ENCODE measurements at places on chromosomes 2 and 18. TPM values are rescaled to one million over a fixed set of nuclear protein-coding genes. Genes with fewer than 3 reads are reported as not detected.

The FIGN gene
- 5.8 TPM for total RNA-seq

The CNNM4 gene
- total RNA-seq = 15.7 TPM

The UGT1A8 gene
- total RNA-seq = not detected

The CFAP221 gene
- 33.9 TPM for total RNA-seq

The PAX3 gene
- total RNA-seq = not detected

The IGFBP5 gene
- total RNA-seq = 145 TPM

The ADAM23 gene
- 2.5 TPM for total RNA-seq

The KCNF1 gene
- not detected for total RNA-seq

The PSMD14 gene
- total RNA-seq = 33.5 TPM

The PLEKHA3 gene
- total RNA-seq = 35.1 TPM

The ARHGEF4 gene
- 9.1 TPM for total RNA-seq

The BUB1 gene
- 4.8 TPM for total RNA-seq

DNA sequence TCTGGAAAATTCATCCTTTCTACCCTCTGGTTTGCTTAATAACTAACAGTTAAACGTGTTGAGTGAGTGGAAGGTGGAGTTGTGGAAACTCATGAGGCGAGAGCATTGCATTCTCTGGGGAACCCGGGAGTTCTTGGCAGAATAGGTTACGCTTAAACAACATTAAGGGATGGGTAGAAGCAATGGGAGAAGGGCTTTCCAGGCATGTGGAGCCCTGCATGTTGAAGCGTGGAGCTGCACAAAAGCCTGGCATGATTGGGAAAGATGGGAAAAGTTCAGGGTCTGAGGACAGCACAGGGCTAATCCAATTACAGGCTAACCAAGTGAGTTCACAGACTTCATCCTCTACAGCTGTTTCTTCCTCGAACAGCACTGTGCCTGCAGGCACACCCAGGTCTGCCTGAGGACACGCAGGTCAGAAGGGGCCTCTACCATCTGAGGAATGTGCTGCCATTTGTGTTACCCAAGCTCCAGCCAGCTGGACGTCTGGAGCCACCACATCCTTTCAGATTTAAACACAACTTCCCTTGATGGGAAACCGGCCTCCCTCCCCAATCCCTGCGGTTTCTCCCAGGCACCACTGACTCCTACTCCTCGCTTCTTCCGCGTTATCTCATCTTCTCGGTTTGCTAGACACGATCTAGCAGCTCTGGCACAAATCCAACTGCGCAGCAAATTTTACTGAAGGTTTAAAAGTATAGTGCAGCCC is 164.2 kb downstream of the ANTXR1 start:
- H3K27ac ChIP-seq = peak overlapping the region; percentile 92
- peak; percentile 70 for DNase-seq
- H3K4me1 ChIP-seq = peaks cover 28% of the 10 kb centered on the region
- peaks cover 2% of the 10 kb centered on the region for H3K36me3 ChIP-seq

GRCh38 chr2:218879776-218880101 is 913 bp upstream of the WNT10A start:
- H3K4me1 ChIP-seq = peaks cover 22% of the 10 kb centered on the region
- H3K4me3 ChIP-seq = peak overlapping the region; percentile 41
- no peak for DNase-seq

GRCh38 chr18:13302457-13303225 is 84.1 kb downstream of the LDLRAD4 start:
- H3K36me3 ChIP-seq = no peaks in the 10 kb centered on the region
- H3K4me3 ChIP-seq = no peak overlapping the region
- H3K4me1 ChIP-seq = peaks cover 10% of the 10 kb centered on the region
- H3K27me3 ChIP-seq = no peaks in the 10 kb centered on the region
- no peak for DNase-seq

DNA sequence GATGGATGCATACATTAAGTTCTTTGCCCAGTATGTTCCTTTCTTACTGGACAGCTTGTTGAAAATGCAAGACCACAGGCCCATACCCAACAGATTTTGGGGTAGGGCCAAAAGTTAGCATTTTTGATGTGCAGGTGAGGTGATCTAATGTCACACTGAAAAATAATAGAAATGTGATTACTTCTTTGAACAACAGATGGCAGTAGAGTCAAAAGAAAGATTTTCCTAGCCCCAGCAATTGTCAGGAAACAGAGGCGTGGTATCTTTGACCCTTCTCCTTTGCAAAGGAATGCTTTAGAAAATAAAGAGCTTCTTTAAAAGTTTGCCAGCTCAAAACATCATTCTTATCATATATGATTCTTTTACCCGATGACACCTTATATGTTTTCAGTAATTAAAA is 343.6 kb upstream of the SYT4 start:
- no peaks in the 10 kb centered on the region for H3K4me1 ChIP-seq
- no peaks in the 10 kb centered on the region for H3K36me3 ChIP-seq
- no peak overlapping the region for H3K27ac ChIP-seq

GRCh38 chr18:77001041-77001440 is 131.5 kb downstream of the MBP start:
- no peaks in the 10 kb centered on the region for H3K27me3 ChIP-seq
- no peak overlapping the region for H3K27ac ChIP-seq
- peak; percentile 46 for DNase-seq

GRCh38 chr2:173229086-173229485 is 125.6 kb upstream of the CDCA7 start:
- H3K36me3 ChIP-seq = peaks cover 20% of the 10 kb centered on the region
- H3K27ac ChIP-seq = no peak overlapping the region
- no peak for DNase-seq
- no peaks in the 10 kb centered on the region for H3K27me3 ChIP-seq
- no peak overlapping the region for H3K4me3 ChIP-seq
- peaks cover 15% of the 10 kb centered on the region for H3K4me1 ChIP-seq

- peak; percentile 75 for DNase-seq
- no peak overlapping the region for H3K4me3 ChIP-seq
- H3K36me3 ChIP-seq = peaks cover 5% of the 10 kb centered on the region
- no peak overlapping the region for H3K27ac ChIP-seq
Measured at GRCh38 chr2:239369631-239370161, 31.1 kb downstream of the HDAC4 start.

GRCh38 chr2:45223531-45223930 is 214.3 kb upstream of the SIX2 start:
- H3K27ac ChIP-seq = no peak overlapping the region
- no peak overlapping the region for H3K4me3 ChIP-seq
- H3K4me1 ChIP-seq = peaks cover 11% of the 10 kb centered on the region
- no peaks in the 10 kb centered on the region for H3K36me3 ChIP-seq

DNA sequence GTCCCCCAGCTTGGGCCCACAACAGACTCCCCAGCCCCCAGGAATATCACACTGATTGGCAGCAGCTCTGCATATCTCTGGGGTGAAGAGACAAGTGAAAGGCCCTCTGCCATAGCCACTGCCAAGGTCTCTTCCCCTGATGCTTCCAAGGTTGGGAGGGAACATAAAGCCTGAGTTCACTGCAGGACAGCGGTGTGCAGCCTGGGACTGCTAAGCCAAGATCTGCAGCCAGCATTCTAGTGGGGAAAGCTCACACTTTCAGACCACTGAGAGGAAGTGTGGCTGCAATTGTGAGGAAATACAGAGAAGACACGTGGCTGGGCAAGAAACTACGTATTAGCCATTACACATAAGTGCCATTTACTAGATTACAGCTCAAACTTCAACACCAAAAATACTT is 100.7 kb downstream of the MAIP1 start:
- H3K27ac ChIP-seq = no peak overlapping the region
- H3K27me3 ChIP-seq = no peaks in the 10 kb centered on the region

- no peak overlapping the region for H3K4me3 ChIP-seq
- no peak for DNase-seq
- H3K27me3 ChIP-seq = no peaks in the 10 kb centered on the region
- no peaks in the 10 kb centered on the region for H3K36me3 ChIP-seq
- H3K4me1 ChIP-seq = no peaks in the 10 kb centered on the region
- H3K27ac ChIP-seq = no peak overlapping the region
Measured at GRCh38 chr2:136452528-136452927, 312.8 kb upstream of the THSD7B start.

GRCh38 chr2:163324677-163325076 is 411.1 kb downstream of the FIGN start:
- H3K27me3 ChIP-seq = no peaks in the 10 kb centered on the region
- no peaks in the 10 kb centered on the region for H3K4me1 ChIP-seq
- no peak overlapping the region for H3K4me3 ChIP-seq
- DNase-seq = no peak
- no peaks in the 10 kb centered on the region for H3K36me3 ChIP-seq
- no peak overlapping the region for H3K27ac ChIP-seq

GRCh38 chr2:65456886-65457285 is 24.5 kb upstream of the SPRED2 start:
- no peak overlapping the region for H3K27ac ChIP-seq
- no peak overlapping the region for H3K4me3 ChIP-seq
- no peaks in the 10 kb centered on the region for H3K36me3 ChIP-seq
- peaks cover 3% of the 10 kb centered on the region for H3K4me1 ChIP-seq
- DNase-seq = no peak

DNA sequence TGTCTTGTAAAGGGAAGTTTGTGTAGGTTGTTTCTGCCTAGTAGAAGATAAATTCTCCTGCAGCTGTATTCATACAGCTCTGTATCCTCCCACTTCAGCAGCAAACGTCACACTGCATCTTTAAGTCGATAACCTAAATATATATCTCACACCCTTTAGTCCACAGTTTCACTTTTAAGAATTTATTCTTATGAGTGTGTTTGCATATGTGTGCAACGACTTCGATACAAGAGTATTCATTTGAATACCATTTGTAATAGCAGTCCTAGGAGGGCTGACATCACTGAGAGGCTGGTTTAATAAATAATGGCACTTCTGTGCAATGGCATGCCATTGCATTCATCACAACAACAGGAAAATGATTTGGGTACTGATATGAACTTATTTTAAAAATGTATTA is 63.8 kb upstream of the MSH6 start:
- no peaks in the 10 kb centered on the region for H3K36me3 ChIP-seq
- DNase-seq = no peak
- H3K4me3 ChIP-seq = no peak overlapping the region
- no peaks in the 10 kb centered on the region for H3K27me3 ChIP-seq
- no peak overlapping the region for H3K27ac ChIP-seq

GRCh38 chr2:161709428-161709827 is 85.2 kb downstream of the SLC4A10 start:
- peak overlapping the region; percentile 9 for H3K4me3 ChIP-seq
- H3K4me1 ChIP-seq = no peaks in the 10 kb centered on the region
- H3K27me3 ChIP-seq = no peaks in the 10 kb centered on the region
- H3K36me3 ChIP-seq = no peaks in the 10 kb centered on the region

DNA sequence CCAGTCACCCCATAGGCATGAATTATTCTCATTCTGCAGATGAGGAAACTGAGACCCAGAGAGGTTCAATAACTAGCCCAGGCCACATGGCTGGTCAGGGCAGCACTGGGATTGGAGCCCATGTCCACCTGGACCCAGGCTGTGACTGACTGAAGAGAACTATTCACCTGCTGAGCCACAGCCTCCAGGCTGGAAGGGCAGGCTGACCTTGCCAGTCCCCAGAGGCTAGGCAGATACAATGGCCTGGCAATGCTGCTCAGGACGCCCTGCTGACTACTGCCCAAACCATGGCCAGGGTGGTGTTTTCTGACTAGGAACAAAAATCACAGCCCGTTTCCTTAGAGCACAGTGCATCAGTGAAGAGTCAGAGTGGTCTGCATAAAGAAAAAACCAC is 36.8 kb downstream of the HS6ST1 start:
- H3K27me3 ChIP-seq = no peaks in the 10 kb centered on the region
- H3K27ac ChIP-seq = no peak overlapping the region
- peak; percentile 24 for DNase-seq
- H3K36me3 ChIP-seq = no peaks in the 10 kb centered on the region
- no peak overlapping the region for H3K4me3 ChIP-seq

DNA sequence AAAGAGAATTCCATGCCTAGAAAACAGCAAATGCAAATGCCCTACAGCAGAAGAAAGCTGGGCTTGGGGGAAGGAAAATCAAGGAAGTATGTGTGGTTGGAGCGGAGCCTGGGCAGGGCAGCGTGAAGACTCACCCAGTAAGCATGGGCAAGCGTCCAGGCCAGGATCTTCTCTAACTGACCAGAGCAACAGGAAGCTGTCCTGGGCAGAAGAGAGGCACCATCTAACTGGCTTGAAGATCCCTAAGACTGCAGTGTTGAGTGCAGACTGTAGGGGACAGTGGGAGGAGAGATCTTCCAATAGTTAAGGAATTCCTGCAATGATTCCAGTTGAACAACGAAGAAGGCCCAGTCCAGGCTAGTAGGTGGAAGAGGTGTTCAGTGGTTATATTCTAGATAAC is 57.9 kb downstream of the NXPH2 start:
- no peaks in the 10 kb centered on the region for H3K36me3 ChIP-seq
- H3K27me3 ChIP-seq = no peaks in the 10 kb centered on the region
- H3K4me1 ChIP-seq = no peaks in the 10 kb centered on the region

DNA sequence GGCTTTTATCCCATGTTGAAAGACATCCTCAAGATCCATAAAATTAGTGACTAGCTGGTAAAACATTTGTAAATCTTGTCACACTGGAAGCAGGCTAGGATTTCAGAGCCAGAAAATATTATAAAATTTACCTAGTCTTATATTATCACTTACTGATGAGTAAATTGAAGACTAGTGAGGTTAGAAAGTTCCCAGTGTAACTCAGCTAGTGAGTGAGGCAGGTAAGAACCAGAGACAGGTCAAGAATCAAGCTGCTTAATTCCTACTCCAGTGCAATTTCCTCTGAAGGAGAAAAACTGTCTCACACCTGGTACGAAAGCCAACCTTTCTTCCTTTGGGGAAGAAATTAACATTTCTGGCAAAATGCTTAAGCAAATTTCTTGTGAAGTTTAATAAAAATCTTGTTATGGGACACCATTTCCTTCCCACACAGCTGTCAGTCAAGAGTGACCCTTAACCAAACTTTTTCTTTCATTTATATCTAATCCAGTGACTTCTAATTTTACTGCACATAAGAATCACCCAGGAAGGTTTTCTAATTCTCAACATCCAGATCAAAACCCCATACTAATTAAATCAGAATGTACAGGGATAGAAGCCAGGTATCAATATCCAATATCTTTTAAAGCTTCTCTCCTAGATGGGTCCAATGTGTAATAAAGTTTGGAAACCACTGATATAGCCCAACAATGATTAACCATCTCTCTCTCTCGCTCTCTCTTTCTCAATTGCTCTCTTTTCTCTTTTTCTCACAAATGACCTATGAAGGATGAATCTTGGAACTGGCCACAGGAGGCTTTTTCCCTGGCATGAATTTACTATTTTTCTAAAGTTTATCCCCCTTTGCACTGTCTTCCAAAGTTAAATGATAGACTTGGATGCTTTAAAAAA is 264.3 kb upstream of the SLC39A10 start:
- H3K27me3 ChIP-seq = no peaks in the 10 kb centered on the region
- no peak overlapping the region for H3K4me3 ChIP-seq
- no peak overlapping the region for H3K27ac ChIP-seq
- no peaks in the 10 kb centered on the region for H3K4me1 ChIP-seq

DNA sequence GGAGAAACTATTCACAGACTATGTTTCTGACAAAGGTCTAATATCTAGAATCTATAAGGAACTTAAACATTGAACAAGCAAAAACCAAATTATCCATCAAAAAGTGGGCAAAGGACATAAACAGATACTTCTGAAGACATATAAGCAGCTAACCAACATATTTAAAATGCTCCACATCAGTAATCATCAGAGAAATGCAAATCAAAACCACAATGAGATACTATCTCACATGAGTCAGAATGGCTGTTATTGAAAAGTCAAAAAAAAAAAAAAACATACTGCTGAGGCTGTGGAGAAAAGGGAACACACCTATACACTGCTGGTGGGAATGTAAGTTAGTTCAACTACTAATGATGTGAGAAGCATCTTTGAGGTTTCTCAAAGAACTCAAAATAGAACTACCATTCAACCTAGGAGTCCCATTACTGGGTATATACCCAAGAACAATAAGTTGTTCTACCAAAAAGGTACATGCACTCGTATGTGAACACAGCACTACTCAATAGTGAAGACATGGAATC is 220.4 kb upstream of the TFPI start:
- H3K27ac ChIP-seq = no peak overlapping the region
- no peak for DNase-seq
- H3K36me3 ChIP-seq = no peaks in the 10 kb centered on the region
- no peak overlapping the region for H3K4me3 ChIP-seq
